Midbrain (tissue), 1 donor: ENCODE measurements at places on chromosomes 6 and 20.

GRCh38 chr6:166335378-166336302, 6.7 kb downstream of the SFT2D1 start:
- no peak for DNase-seq

DNA sequence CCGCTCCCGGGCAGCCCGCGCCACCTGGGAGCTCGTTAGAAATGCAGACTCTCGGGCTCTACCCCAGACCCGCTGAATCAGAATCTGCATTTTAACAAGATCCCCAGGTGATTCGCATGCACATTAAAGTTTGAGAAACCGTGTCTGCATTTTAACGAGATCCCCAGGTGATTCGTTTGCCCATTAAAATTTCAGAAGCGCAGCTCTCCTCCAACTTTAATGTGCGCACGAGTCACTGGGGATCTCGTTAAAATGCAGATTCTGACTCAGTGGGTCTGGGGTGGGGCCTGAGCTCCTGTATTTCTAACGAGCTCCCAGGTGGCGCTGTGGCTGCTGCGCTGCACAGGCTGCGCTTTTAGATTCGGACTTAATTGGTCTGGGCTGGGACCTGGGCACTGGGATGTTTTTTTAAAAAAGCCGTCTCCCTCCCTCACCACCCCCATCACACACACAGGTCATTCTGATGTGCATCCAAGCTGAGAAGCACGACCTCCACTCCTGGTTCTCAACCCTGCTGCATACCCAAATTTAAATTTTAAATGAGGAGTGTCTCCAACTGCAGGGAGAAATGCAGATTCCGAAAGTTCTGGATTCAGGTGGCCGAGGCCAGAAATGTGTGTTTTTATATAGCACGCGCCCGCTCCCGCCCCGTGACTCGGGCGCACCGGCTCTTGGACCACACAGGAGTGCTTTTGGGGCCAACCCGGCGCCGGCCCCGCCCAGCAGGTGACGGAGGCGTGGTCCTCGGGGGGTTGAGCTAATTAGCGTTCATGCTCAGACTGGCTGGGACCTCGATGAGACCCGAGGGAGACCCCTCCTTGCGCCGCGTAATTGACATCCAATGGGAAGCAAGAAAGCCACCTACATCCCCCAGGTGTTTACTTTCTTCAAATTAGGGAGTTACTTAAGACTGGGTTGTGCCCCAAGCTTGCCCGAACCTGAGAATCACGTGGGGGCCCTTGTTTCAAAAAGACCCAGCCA, 85.8 kb downstream of the ZFP64 start:
- no peak for DNase-seq

- no peak for DNase-seq
These were observed 39.9 kb downstream of the MAPK14 start for GRCh38 chr6:36067374-36068011.

- no peak for DNase-seq
These were observed 1.6 kb downstream of the TENT5A start for GRCh38 chr6:81750681-81751387.

- no peak for DNase-seq
These were observed 231.9 kb downstream of the PKHD1 start for GRCh38 chr6:51855310-51856082.

DNA sequence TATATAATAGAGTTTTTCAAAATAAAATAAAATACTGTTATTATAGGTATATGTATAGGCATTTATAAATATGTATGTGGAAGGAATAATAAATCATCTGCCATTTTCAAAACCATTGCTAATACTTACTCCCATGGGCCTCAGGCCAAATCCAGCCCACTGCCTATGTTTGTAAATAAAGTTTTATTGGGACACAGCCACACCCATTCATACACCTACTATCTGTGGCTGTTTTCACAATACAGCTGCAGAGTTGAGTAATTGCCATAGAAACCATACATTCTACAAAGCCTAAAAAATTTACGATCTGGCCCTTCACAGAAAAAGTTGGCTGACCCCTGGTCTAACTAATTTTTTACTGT, 9.5 kb downstream of the ALDH5A1 start:
- DNase-seq, result no peak

DNA sequence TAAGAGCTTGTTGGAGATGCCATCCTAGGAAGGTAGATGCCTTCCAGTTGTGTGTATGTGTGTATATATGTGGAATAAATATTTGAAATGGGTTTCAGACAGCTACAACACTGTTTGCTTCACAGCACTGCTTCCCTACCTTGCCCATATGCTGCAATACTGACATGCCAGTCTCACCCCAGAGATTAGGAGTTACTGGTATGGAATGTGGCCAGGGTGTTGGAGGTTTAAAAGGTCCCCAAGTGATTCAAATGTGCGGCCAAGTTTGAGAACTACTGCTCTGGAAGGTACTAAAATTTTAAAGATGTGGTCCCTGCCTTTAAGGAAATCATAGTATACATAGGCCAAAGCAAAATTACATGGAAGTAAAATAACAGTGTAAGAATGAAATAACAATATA, 39.5 kb downstream of the BCKDHB start:
- no peak for DNase-seq

DNA sequence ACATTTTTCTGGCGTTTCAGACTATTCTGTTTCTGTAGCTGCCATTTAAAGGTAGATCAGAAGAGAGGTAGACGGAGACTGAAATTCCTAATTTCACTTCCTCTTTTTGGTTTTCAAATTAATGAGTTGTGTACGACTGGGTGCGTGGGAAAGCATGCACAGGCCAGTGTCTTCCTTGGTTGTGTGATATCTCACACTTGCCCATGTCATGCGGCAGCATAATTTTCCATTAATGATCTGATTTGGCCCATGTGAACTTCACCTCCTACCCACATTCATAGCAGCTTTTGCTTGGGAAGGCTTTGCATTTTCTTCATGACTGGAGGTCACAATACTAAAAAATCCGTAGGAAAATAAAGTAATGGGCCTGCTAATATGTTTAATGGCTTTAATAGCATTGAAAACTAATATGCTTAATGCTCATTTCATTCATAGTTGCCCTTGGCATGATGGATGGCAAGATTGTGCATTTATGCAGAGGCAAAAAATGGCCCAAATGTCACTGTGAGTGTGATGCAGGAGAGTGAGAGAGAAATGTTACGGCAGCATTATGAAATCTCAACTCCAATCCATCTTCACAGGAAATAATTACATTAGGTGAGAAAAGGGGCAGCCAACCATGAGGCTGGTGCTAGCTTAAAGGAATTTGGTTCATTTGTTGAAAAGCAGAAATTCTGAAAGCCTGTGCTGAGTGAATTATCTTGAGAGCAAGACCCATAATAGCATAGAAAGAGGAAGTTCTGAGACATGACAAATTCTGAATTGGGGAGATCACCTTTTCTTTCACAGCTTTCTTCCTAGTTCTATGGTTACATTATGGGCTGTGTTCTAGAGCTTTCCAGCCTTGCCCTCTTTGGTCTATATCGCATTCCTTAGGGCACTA, 69.0 kb upstream of the UST start:
- no peak for DNase-seq

- no peak for DNase-seq
These were observed 17.9 kb downstream of the RNGTT start for GRCh38 chr6:88945415-88946008.

GRCh38 chr6:30006170-30007131, 54.6 kb upstream of the POLR1H start:
- no peak for DNase-seq
